ENCODE measurements at places on chromosomes 11 and 22. TPM values are rescaled to one million over a fixed set of nuclear protein-coding genes. Genes with fewer than 3 reads are reported as not detected.

The CARNS1 gene
- 0.88 TPM for total RNA-seq

The OR8G5 gene
- not detected for total RNA-seq

The LRRN4CL gene
- 2.1 TPM for total RNA-seq

The OSBP2 gene
- 0.78 TPM for total RNA-seq

The NPTXR gene
- 4.4 TPM for total RNA-seq
